Cerebellar nuclear complex (tissue), 1 donor: ENCODE measurements at places on chromosomes 5 and 9.

DNA sequence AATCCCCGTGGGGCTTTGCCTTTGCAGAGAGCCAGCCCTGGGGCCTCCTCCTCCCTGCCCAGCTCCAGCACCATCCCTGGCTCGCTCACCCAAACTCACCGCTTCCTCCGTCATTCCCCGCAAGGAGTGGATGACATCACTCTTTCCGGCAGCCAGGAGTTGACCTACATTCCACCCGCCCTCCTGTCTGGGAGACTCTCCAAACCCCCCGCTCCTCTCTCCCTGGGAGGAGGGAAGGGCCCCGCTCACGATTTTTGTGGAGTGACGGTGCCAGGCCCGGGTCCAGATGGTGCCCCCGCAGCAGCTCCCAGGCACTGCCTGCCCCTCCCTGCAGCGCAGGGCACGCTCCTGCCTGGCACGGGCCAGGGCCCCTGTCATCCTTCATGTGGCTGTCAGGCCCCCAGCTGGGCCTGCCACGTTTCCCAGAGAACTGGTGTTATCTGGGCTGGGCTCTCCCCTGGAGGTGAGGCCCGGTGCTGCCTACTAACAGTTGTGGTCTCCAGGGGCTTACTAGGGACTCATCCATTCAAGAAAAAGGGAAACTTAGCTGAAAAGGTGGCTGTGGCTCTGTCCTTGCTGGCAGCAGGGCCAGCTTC is 52.3 kb downstream of the NTNG2 start:
- peak; percentile 84 for DNase-seq

GRCh38 chr5:17129093-17129849 is 88.2 kb upstream of the BASP1 start:
- DNase-seq: no peak

DNA sequence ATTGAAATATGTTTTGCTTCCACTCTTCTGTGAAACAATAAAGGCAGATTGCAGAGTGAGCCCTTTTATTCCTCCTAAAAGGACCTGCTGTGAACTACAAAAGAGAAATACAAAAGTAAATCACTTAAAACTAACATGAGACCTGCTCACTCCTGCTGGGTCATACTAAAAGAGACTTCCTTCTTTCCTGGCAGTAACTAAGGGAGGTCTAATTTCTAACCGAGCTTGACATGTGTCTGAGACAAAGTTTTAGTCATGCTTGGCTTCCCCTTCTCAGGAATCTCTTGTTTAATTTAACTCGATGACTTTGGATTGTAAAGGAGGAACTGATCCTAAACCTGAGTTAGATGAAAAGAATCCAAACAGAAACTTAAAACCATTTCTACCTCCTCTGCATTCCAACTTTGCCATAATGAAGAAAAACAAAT is 86.4 kb upstream of the CDH6 start:
- DNase-seq: no peak

GRCh38 chr5:76216748-76217147 is 133.6 kb downstream of the SV2C start:
- DNase-seq: no peak

DNA sequence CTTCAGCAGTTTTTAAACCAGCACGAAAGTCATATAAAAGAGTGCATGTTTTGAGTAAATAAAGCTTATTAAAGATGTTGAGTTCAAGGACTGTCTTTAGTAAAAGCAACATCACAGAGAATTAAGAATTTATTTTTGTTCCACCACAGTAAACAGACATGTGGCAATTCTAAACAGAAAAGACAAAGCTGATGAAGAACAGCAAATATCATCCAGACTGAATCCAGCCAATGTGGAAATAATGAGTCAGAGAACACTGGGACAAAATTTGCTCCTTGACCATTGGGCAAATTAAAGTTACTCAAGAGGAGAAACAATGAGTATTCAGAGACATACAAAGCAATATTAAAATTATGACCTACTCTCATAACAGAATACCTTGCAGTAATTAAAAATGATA is 28.8 kb downstream of the OR2K2 start:
- DNase-seq: no peak

DNA sequence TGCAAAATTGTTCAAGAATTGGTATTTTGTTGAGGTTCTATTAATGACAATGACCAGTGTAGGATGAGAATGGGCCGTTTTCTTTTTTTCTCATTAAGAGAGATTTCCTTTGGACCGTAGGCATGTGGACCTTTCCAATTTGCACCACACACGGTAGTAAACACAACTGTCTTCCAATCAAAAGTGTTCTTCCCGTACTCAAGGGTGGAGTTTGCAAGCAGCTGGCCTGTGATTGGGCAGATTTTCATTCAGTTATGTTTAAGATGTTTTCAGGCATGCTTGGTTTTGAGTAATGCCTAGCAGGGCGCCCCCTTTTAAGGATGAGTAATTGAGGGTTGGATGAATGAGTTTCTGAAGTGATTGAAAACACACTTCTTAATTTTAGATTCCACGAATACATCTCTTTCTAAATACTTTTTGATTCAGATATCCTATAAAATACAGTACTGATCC is 2.5 kb downstream of the KDM3B start:
- DNase-seq: no peak

GRCh38 chr5:109878887-109879286 is 189.2 kb downstream of the MAN2A1 start:
- DNase-seq: no peak

DNA sequence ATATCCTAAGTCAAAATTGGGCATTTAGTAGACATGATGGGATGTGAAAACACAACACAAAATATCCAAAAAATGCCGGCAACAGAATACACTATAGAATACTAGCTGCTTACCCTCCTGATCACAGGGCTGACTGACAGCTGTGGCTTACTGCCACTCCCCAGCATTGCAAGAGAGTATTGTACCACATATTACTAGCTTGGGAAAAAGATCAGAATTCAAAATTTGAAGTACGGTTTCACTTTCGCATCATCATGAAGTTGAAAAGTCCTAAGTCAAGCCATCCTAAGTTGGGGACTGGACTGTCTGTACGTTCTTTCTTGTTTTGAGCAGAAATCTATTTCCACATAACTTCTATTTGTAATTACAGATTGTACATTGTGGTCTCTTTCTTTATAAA is 851.4 kb downstream of the MAT2B start:
- no peak for DNase-seq

GRCh38 chr5:124806373-124807077 is 60.1 kb upstream of the ZNF608 start:
- no peak for DNase-seq

- no peak for DNase-seq
Measured at GRCh38 chr9:88092797-88093331, 45.4 kb downstream of the SPATA31C2 start.

DNA sequence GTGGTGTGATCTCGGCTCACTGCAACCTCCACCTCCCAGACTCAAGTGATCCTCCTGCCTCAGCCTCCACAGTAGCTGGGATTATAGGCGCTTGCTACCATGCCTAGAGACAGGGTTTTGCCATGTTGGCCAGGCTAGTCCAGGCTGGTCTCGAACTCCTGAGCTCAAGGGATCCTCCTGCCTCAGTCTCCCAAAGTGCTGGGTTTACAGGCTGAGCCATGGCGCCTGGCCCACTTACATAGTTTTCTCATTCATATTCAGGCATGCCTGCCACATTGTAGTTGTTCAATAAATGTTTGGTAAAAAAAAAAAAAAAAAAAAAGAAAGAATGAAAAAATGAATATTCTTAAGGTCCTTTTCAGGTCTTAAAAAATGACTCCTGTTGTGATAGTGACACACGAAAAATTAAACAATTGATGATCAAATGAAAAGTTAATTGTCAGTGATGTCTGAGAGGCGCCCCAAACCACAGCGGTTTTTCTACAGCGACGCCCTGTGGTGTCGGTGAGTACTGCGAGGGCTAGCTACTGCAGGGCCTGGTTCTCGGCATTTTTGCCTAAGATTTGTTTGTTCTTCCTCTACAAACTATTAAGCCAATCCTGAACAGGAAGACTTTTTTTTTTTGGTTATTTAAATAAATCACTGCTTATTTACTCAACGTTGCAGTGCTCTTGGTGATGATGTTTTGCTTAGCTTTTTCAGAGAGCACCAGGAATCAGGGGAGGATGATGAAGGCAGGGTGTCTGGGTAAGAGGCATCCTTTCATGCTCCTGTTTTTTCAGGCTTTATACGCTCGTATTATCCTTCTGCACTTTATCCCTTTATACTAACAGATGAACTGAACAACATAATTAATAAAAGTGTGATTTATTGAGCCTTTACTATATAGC is 67.0 kb upstream of the DPYSL3 start:
- DNase-seq: no peak

DNA sequence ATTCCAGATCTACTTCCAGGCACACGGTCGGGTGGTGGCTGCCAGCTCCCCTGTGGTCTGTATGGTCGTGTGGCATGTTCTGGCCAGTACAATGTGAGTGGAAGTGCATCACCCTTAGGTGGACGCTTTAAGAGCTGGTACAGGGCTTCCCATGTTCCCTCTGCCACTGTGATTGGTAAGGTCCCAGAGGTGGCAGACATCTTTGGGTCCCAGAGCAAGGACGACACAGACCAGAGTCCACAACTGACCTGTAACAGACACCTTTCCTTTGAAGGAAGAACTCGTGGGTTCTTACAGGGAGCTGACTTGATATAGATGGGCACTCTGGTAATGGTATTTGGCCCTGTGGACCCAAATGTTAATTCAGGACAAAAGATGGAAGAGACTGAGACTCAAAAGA is 90.0 kb upstream of the GDNF start:
- no peak for DNase-seq

DNA sequence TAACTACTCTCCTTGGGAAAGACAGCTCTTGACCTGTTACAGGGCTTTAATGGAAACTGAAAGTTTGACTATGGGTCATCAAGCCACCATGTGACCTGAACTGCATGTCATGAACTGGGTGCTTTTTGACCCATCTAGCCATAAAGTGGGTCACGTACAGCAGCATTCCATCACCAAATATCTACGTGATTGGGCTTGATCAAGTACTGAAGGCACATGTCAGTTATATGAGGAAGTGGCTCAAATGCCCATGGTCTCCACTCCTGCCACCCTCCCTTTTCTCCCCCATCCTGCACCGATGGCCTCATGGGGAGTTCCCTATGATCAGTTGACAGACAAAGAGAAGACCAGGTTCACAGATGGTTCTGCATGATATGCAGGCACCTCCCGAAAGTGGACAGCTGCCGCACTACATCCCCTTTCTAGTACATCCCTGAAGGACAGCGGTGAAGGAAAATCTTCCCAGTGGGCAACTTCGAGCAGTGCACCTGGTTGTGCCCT is 7.3 kb upstream of the FCN1 start:
- no peak for DNase-seq

- DNase-seq: peak; percentile 40
Measured at GRCh38 chr9:17810728-17811571, 232.1 kb downstream of the SH3GL2 start.

DNA sequence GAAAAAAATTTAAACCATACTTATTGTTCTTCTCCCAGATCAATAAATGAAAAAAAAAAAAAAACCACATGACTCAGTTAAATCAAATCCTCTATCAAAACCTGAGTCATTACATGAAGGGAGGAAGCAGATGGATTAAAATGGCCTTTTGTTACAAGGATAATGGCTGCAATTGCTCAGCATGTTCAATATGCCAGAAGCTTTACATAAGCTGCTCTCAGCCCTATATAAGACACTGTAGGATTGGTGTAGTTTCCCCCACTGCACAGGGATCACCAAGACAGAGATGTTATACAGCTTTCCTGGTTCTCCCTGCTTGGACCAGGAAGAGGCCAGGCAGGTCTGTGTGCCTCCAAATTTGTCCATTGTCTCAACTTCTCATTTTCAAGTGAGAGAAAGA is 101.6 kb upstream of the MAP1B start:
- DNase-seq: no peak

DNA sequence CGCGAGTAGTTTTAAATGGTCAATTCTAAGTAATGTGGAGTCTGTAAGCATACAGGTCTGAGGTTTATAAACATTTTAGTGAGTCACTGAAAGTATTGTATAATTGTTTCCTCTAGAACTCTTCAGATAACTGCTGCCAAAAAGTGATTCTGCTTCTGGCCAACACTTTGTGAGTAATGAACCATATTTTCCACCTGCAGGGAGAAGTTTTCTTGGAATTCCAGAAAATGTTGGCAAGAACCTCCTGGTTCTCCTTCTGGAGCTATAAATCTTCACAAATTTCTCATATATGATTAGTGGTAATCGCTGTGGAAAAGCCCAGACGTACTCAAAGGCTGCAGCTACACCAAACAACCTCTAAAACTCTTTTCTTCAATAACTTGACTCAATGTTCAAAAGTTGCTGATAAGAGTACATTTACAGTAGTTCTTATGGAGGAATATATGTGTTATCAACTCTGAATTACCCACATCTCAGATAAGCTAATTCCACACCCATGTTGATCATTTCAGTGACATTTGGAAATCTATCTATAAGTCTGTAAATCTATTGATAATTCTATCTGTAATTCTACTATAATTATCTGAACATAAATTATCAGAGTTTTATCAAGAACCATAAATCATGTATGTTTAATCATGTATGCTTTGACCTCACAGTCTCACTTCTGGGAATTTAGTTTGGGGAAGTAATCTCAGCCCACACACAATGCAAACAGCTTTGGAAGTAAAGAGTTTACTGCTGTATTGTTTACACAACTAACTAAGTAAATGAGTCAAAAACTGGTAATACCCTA is 74.1 kb downstream of the FNBP1 start:
- DNase-seq: no peak

DNA sequence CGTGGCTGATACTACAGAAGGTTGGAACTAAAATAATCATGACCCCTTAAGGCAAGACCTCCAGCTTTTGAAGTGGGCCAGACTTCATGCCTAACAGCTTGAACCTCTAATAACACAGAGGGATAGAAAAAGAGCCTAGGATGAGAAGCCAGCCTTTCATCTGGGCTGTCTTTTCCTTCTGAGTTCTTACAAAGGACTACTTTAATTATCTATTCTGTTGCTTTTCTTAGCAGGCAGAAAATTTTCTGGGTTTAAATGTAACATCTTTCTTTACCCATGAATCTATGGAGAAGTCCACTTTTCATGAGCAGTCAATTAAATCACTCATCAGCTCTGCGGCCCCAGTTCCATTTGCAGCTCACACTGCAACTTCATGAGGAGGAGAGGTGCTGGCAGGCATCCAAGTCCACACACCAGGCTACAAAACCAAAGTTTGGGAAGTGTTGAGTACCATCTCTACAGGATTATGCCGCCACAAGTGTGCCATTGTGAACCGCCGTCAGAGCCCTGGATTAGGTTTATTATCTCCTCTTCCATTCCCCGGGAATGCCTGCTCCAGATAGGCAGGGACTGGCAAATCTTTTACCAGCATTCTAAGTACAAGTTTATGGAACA is 192.0 kb downstream of the TLE4 start:
- no peak for DNase-seq

DNA sequence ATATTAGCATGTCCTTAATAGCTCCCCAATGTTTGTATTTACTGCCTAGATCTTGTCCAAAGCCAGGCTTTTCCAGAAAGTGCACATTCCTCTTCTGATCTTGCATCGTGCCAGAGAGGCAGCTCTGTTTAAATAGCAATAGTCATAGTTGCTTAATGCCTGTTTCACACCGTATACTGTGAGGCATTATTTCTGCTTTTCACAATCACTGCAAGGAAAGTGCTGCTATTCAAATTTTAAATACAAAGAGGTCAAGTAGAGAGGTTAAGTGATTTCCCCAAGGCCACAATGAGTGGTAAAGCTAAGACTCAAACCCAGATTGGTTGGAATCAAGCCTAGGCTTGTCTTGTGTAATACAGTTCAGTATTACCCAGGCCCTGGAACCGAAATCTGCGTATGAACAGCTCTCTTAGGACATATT is 153.6 kb downstream of the SNX18 start:
- no peak for DNase-seq

GRCh38 chr5:100584069-100584468 is 48.9 kb downstream of the FAM174A start:
- no peak for DNase-seq

GRCh38 chr9:75939536-75940111 is 49.2 kb downstream of the PCSK5 start:
- no peak for DNase-seq

- DNase-seq: no peak
Measured at GRCh38 chr9:114507726-114508125, 2.5 kb upstream of the WHRN start.
